Sciatic nerve (tissue), 2 donors: ENCODE measurements at places on chromosomes 4 and X.
A peak's percentile ranks its signal among the peaks of the same experiment; 100 is the strongest.

- no peak for DNase-seq
Observed at GRCh38 chrX:101252634-101253033, 33.0 kb downstream of the DRP2 start.

GRCh38 chr4:104451573-104451972 is 43.1 kb downstream of the CXXC4 start:
- DNase-seq = no peak

DNA sequence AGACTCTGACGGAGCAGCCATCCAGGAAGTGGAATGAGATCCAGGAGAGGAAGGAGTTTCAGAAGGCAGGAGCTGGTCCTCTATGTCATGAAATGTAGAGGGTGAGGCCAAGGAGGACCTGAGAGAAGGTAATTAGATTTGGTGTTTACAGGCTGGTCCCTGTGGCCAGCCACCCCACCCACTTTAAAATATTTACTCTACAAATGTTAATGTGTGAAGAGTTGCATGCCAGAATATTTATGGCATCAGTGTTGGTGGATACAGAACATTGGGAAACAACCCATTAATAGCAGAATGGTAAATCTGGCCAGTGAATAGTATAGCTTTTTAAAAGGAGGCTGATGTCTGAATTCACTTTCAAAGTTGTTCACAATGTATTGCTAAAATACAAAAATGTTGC is 17.6 kb downstream of the TMEM164 start:
- DNase-seq = no peak

DNA sequence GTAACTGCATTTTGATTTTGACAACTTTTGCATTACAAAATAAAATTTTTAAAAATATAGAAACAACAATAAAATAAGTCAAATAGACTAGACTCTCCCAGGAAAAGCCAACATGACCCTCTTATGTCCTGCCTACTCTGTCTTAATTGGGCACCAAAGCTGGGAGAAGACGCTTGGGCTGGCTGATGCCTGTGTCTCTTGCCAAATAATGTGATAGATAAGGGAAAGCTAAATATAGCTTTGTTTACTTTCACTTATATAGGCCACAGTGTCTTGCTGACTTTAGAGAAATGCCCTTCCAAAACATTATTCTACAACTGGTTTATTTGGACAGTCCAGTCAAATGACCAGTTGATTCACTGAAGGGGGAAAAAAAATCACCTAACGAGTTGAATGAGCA is 54.2 kb downstream of the FMR1NB start:
- DNase-seq = no peak

- DNase-seq = no peak
Observed at GRCh38 chr4:36241771-36242170, 2.5 kb downstream of the ARAP2 start.

DNA sequence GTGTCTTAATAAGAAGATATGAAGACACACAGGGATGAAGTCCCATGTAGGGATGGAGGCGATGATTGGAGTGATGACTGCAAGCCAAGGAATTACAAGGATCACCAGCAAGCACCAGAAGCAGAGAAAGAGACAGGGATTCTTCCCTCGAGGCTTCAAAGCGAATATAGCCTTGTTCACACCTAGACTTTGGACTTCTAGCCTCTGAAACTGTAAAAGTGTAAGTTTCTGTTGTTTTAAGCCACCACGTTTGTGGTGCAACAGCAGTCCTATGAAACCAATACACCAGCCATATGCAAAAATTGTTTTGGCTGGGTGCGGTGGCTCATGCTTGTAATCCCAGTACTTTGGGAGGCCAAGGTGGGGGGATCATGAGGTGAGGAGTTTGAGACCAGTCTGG is 9.8 kb upstream of the PDS5A start:
- DNase-seq = no peak

DNA sequence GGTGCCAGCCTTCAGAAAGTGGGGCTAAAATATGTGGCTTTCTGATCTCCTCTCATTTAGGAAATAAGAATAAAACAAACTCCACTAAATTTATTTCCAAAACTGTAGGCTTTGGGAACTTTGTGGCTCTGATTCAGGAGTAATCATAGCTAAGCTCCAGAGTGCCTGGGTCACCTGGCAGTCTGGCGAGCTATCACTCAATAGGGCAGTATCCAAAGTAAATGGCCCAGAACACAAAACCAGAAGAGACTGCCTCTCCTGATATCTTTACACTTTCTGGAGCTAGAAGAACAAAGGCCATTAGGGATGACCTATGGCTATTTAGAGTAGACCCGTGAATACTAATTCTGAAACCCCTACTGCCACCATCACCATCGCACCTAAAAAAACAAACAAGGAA is 17.0 kb upstream of the PPARGC1A start:
- DNase-seq = no peak

- peak; percentile 38 for DNase-seq
Observed at GRCh38 chr4:1490654-1491327, 84.5 kb upstream of the NKX1-1 start.
